ENCODE measurements at places on chromosomes 3 and 15.

- no peak for DNase-seq
Measured at GRCh38 chr3:64083575-64083974, 60.3 kb upstream of the PSMD6 start.

DNA sequence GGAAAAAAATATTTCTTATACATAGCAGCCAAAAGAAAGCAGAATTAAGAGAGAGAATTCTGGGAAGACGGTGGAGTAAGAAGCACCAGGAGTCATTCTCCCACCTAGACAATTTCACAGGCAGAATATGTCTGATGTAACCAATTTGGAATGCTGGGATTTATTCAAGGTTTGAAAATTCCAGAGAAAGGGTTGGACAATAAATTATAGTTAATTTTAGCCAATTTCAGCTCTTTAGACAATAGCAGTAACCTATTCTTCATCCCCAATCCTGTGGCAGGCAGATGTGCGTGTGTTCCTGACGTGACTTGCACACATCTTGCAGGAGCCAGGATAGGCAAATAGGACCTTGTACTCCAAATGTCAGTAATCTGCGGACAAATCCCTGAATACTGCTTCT, 541.0 kb upstream of the NAALADL2 start:
- DNase-seq, result no peak

DNA sequence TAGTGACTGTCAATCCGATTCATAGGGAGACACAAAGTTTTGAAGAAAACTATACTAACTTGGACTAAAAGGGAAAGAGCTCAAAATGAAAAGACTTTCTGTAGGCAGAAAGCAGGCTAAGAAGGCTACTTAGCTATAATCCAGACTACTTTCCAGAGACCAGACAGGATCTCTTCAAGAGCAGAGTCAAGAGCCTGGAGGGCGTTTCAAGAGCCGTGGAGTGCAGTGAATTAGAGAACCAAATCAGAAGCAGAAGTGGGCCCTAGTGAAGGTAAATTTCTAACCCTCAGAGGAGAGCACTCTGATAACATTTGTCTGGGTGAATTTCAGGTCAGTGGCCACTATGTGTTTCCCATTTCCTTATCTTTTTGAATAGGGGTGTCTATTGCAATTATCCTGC, 76.4 kb downstream of the CGGBP1 start:
- DNase-seq, result no peak

DNA sequence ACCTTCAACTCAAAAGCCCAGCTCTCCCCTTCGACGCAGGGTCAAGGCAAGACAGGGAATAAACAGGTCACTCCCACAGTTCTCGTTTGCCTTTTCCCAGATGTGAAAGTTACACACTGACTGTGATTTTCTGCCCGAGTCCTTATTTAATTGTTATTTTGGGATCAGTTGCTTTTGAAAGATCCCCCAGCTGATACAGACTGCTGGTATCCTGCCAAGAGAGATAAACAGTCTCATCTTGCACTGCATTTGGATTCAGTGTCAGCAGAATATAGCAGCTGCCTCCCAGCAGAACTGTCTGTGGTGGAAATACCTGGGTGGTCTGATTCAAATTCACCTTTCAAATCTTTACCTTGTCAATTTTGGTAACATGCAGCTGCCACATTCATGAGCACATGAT, 56.0 kb upstream of the FAM3D start:
- no peak for DNase-seq

- DNase-seq, result no peak
Measured at GRCh38 chr3:29694783-29695182, 413.9 kb downstream of the RBMS3 start.

DNA sequence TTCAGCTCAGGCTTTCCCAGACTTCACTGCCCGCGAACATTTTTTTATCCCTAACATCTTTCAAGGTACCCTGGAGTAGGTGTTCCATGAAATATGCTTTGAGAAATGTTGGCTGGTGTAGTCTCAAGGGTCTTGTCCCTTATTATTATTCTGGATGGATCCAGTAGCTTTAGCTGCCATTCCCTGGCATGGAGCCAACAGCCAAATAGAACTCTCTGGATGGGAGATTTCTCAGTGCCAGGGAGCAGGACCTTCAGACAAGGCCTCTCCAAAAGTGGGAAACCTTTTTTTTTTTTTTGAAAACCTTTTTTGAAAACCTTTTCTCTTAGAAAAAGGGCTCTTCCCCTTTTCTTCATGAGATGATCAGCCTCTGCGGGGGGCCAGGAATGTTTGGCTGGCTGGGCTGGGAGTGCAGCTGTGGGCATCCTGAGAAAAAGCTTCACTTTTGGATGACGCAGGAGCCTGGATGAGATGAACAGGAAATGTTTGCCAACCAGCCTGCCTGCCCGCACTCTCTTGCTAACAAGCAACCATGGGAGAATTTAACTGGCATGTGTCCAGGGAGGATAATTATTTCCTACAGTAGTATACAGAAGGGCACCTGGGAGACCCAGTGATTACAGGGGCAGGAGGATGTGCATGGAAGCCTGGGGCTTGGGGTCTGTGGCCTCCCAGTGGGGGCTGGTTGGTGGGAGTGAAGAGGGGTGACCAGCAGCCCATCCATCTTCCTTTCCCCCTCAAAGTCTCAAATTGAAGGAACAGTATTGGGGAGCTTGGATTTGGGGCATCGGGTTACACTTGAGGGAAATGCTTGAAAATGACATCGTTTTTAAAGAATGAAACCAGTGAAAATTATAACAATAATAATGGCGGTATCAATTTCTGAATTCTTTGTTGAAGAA, 109.1 kb upstream of the LRIG1 start:
- no peak for DNase-seq

DNA sequence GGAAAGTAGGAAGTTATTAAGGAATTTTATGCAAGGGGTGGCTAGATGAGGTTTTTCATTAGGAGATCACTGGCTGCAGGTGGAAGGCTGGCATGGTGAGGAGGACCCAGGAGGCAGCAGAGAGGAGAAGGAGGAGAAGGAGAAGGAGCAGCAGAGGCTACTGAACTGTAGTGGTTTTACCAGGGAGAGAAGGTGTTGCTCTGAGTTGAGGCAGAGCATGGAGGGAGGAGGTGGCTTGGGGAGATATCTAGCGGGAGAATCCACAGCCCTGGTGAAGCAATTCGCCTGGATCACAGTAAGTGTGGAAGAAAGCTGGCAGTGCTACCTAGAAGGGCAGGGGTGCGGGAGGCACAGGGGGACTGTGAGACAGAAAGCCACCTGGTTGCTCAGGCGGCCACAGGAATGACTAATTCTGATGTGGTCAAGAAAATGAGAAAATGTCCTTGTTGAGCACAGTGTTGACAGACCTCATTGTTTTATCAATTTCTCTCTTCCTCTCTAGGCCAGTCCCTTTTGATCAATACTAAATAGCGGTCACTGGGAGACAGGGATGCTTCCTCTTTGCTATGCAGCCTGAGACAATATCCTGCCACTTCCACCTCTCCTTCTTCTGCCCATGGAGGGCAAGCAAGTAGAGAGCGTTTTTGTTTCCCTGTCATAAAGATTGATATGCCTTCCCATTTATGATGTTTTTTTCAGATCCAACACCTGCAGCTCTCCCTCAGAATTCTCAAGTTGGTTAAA, 94.6 kb downstream of the EEFSEC start:
- no peak for DNase-seq
